ENCODE measurements at places on chromosomes 12 and 14. TPM values are rescaled to one million over a fixed set of nuclear protein-coding genes. Genes with fewer than 3 reads are reported as not detected.

DNA sequence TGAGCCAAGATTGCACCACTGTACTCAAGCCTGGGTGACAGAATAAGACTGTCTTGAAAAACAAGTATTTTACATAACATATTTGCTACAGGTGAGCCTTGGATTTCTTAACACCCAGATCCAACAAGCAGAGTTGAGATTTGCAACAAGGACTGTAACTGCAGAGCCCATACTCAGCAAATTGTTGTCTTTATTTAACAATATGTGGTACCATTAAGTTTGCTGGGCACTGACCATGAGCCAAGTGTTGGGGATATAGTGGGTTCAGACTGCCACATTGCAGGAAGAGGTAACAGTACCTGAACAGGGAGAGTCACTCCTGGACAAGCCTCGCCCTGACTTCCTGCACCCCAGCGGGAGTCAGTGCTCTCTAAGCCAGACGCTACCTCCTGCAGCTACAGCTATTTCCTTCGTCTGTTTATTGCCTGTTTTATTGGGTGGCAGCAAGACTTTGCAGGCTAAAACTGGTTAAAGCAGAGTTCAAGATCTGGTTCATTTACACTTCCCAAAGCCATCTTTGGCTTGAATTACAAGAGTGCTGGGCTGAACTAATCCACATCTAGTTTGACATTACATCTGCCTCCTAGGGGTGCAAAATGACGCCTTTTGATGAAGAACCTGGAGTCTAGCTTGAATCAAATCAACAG lies 12.5 kb downstream of the AHSA1 start:
- no peak overlapping the region for H3K4me3 ChIP-seq
- H3K27ac ChIP-seq, result no peak overlapping the region
- H3K4me1 ChIP-seq, result no peaks in the 10 kb centered on the region

- no peaks in the 10 kb centered on the region for H3K4me1 ChIP-seq
- no peaks in the 10 kb centered on the region for H3K27me3 ChIP-seq
- H3K36me3 ChIP-seq, result no peaks in the 10 kb centered on the region
- no peak overlapping the region for H3K4me3 ChIP-seq
- no peak overlapping the region for H3K27ac ChIP-seq
- no peak for DNase-seq
Measured at GRCh38 chr14:75910048-75910447, 71.7 kb downstream of the TGFB3 start.

DNA sequence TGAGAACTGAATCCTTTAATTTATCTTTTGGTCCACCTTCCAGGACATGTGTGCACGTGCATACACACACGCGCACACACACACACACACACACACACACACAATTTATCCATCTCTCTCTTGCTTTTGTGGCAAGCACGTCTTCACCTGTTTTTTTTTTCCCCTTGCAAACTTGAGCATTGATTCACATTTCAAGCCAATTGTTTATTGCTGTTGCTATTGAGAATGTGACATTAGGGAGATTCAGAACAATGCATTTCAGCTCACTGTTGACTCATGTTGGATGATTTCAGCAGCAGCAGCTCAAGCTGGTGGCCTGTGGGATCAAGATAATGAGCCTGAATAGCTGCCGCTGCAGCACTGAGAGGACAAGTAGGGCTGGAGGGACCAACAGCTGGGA lies 128.9 kb downstream of the SNAPC1 start:
- peaks cover 17% of the 10 kb centered on the region for H3K4me1 ChIP-seq
- H3K4me3 ChIP-seq, result no peak overlapping the region
- no peak for DNase-seq
- H3K27ac ChIP-seq, result no peak overlapping the region

GRCh38 chr14:34069854-34070582 lies 119.1 kb upstream of the EGLN3 start:
- no peaks in the 10 kb centered on the region for H3K4me1 ChIP-seq
- no peak overlapping the region for H3K27ac ChIP-seq
- no peak for DNase-seq
- no peaks in the 10 kb centered on the region for H3K36me3 ChIP-seq

DNA sequence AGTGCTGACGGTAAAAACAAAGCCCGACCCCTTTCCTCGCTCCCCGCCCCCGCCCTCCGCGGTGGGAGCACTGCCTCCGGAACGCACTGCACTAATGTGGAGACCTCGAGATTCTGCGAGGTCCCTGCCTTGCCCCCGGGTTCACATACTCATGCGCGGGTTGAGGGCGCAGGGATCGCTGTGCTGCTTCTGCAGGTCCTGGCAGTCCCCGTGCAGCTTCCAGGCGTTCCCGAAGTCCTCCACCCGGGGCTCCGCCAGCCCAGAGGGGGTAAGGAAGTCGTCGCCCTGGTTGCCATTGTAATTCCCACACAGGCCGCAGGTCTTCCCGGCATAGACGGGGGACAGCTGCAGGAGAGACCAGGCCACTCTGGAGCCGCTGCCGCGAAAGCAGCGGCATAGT lies 66.8 kb downstream of the VWF start:
- no peaks in the 10 kb centered on the region for H3K4me1 ChIP-seq
- no peak for DNase-seq
- H3K4me3 ChIP-seq, result no peak overlapping the region
- H3K36me3 ChIP-seq, result no peaks in the 10 kb centered on the region
- H3K27me3 ChIP-seq, result peaks cover 9% of the 10 kb centered on the region
- no peak overlapping the region for H3K27ac ChIP-seq

- peaks cover 6% of the 10 kb centered on the region for H3K27me3 ChIP-seq
- no peak overlapping the region for H3K27ac ChIP-seq
- no peak overlapping the region for H3K4me3 ChIP-seq
- no peak for DNase-seq
Measured at GRCh38 chr14:103019826-103020225, 37.5 kb downstream of the CDC42BPB start.

- H3K27ac ChIP-seq, result no peak overlapping the region
- DNase-seq, result no peak
- no peaks in the 10 kb centered on the region for H3K4me1 ChIP-seq
- H3K36me3 ChIP-seq, result no peaks in the 10 kb centered on the region
- peaks cover 3% of the 10 kb centered on the region for H3K27me3 ChIP-seq
Measured at GRCh38 chr12:127041985-127042625, 1224.9 kb upstream of the TMEM132C start.

- DNase-seq, result no peak
- no peaks in the 10 kb centered on the region for H3K27me3 ChIP-seq
- no peak overlapping the region for H3K27ac ChIP-seq
- H3K4me3 ChIP-seq, result no peak overlapping the region
- no peaks in the 10 kb centered on the region for H3K4me1 ChIP-seq
- no peaks in the 10 kb centered on the region for H3K36me3 ChIP-seq
Measured at GRCh38 chr12:80802652-80803400, 86.1 kb downstream of the MYF5 start.

- peaks cover 58% of the 10 kb centered on the region for H3K27me3 ChIP-seq
- no peak overlapping the region for H3K4me3 ChIP-seq
- H3K36me3 ChIP-seq, result no peaks in the 10 kb centered on the region
- DNase-seq, result peak; percentile 40
- no peak overlapping the region for H3K27ac ChIP-seq
- H3K4me1 ChIP-seq, result peaks cover 28% of the 10 kb centered on the region
Measured at GRCh38 chr12:65656891-65657351, 167.4 kb upstream of the HMGA2 start.

DNA sequence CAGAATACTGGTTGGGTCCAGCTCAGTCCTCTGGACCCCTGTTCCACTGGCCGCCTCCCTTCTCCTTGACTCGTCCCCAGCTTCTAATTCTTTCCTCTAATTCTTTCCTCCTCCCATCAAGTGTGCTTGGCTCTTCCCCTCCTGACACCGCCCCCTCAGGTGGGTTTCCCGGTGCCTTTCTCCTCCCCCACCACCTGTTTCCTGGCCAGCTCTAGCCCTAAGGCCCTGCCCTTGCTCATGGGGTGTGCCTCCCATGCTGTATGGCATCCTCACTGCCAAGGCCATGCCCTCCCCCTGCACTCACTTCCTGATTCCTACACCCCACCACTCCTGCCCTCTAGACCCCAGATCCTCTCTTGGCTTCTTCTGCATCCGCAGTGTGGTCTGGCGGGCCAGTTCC lies 12.1 kb upstream of the EML1 start:
- no peak overlapping the region for H3K4me3 ChIP-seq
- no peaks in the 10 kb centered on the region for H3K36me3 ChIP-seq
- no peak overlapping the region for H3K27ac ChIP-seq
- H3K4me1 ChIP-seq, result no peaks in the 10 kb centered on the region
- DNase-seq, result no peak
- H3K27me3 ChIP-seq, result peaks cover 32% of the 10 kb centered on the region

DNA sequence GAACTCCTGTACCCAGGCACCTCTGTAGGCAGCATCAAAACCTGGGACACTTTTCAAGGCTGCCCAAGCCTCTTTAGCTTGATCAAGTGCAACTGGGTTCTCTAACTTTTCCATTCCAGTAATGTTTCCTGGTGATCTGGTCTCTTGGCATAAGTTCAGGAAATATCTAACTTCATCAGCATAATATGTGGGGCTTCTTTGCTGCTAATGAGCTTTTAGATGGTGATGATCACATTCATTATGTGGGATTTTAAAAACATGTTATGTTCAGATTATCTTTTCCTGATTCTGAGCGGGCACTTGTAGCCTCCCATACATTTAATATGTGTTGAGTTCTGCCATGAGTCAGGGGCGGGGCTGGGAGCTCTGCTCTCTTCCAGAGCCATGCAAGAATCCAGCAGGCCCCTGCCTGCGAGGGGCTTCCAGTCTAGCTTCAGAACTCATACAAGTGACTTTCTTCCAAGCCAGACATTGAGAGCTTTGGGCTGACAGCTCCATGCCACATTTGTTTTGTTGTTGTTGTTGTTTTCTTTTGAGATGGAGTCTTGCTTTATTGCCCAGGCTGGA lies 39.5 kb upstream of the RIN3 start:
- H3K4me1 ChIP-seq, result peaks cover 10% of the 10 kb centered on the region
- no peaks in the 10 kb centered on the region for H3K36me3 ChIP-seq
- no peak overlapping the region for H3K4me3 ChIP-seq
- no peak for DNase-seq

DNA sequence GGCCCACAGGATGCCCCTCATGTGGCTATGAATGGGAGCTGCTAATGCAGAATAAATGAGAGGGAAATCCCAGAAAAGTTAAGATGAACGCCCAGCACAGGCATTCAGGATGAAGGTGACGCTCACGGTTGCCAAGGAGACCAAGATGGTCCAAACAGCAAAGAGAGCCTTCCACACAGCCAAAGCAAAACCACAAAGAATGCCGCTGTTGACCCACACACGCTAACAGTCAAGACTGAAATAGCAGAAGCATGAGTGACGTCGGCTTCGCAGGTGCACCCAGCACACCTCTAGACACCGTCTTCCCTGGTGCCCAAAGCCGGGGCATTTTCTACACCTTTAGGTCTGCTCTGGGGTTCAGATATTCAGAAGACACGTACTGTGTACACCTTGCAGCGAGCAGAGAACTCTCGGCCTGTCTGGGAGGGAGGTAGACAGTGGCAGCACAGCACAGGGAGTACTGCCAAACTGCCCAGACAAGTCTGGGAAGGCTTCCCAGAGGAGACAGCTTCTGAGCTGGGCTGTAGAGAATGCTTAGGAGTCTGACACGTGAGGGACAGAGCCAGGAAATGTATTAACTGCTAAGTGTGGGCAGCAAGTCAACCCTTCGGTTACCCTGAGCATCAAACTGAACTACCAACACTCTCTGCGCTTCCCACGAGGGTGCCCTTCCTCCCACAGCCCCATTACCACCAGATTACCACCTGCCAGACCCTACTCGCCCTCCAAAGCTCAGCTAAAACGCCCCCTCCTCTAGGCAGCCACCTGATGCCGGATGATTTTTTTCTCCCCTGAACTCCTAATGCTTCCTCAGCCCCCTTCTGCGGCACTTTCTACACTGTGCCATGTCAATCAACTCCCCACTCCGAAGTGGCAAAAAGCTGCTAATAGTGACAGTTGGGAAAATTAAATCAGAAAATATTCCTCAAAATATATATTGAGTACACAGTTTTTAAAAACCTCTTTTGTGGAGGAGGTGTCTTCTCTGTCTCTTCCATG lies 50.1 kb downstream of the CCDC88C start:
- peak; percentile 75 for DNase-seq
- H3K27ac ChIP-seq, result peak overlapping the region; percentile 61
- no peaks in the 10 kb centered on the region for H3K27me3 ChIP-seq
- H3K36me3 ChIP-seq, result peaks cover 2% of the 10 kb centered on the region

DNA sequence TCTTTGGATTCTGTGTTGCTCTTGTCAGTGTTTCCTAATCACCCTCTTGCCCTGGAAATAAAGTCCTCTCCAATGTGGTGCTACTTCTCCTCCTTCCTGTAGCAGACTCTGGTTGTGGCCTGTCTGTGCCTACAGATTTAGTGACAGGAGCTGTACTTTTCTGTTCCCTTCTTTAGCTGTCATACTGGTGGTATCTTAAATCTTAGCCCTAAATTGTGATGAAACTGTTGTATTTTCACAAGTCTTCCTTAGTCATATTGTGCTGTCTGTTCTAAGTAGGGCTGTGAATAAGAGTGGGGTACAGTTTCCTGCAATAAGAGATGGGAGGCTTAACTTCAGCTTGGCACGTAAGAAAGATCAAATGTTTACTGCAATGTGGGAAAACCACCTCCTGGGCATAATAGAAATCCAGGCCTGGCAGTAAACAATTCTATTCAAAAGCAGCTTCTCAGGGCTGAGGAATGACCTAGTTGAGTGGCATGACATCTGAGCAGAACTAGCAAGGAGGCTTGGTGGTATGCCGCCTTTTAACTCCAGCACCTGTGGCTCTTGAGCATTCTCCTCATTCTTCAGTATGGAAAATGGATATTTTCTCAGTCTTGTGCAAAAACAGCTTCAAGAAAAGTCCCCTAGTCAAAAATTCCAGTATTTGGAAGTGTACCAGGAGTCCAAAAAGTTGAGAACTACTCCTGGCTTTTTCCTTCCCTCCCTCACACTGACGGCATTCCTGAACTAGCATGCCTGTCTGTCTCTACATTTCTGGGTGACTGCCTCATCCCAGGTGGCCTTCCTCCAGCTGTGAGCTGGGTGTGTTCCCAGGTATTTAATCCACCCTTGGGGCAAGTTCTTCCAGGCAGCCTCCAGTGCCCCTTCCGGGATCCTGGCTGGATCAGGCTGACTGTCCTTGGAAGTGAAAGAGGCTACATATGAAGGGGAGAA lies 19.5 kb downstream of the ANO6 start:
- H3K27me3 ChIP-seq, result no peaks in the 10 kb centered on the region
- H3K27ac ChIP-seq, result peak overlapping the region; percentile 85
- peak overlapping the region; percentile 12 for H3K4me3 ChIP-seq
- no peak for DNase-seq
- peaks cover 18% of the 10 kb centered on the region for H3K36me3 ChIP-seq

- H3K27me3 ChIP-seq, result peaks cover 3% of the 10 kb centered on the region
- H3K4me3 ChIP-seq, result no peak overlapping the region
- peaks cover 5% of the 10 kb centered on the region for H3K4me1 ChIP-seq
- no peaks in the 10 kb centered on the region for H3K36me3 ChIP-seq
- H3K27ac ChIP-seq, result no peak overlapping the region
- DNase-seq, result no peak
Measured at GRCh38 chr14:67516676-67517075, 16.4 kb upstream of the PLEKHH1 start.

MANSC4 gene
- not detected for total RNA-seq

ANO4 gene
- total RNA-seq, result not detected

RNASE3 gene
- not detected for total RNA-seq

PRR4 gene
- total RNA-seq, result 1.3 TPM

DDN gene
- 0.48 TPM for total RNA-seq

GDF11 gene
- 7.5 TPM for total RNA-seq

ARHGAP9 gene
- total RNA-seq, result 77.7 TPM

All from activated CD4-positive, alpha-beta T cell treated with anti-CD3 and anti-CD28 coated beads for 36 hours (primary cell).